ENCODE measurements at places on chromosomes 6 and 20.
A peak's percentile ranks its signal among the peaks of the same experiment; 100 is the strongest.

DNA sequence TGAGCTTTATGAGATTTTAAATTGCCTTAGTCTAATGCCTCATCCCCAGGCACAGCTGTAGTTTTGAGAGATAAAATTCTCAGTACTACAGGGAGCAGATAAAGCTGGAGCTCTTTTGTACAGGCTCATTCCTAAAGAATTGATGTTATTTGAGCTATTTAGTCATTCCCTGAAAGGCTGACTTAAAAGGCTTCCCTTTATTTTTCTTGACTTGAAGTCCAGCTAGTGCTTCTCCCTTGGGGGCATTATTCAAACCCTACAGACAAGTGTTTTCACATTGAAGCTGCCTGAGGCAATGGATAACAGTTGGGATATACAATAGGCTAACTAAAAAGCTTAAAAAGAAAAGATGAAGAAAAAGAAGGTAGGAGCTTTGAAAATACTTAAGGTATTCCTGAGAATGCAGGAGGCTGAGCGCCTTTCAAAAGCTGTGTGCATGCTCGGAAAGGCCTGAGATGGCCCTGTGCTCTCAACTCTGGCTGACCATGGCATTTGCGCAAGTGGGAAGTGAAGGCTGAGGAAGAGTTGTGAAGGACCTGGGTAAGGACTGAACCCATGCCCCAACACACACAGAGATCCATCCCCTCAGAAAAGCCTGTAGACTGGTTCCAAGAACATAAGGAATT, 315.1 kb downstream of the SMOC2 start:
- no peak for DNase-seq

GRCh38 chr20:15889061-15889460, 684.2 kb downstream of the KIF16B start:
- no peak for DNase-seq

GRCh38 chr6:139686308-139686707, 311.9 kb upstream of the CITED2 start:
- DNase-seq: peak; percentile 47

- no peak for DNase-seq
Observed at GRCh38 chr6:142764311-142764710, 180.7 kb downstream of the HIVEP2 start.

DNA sequence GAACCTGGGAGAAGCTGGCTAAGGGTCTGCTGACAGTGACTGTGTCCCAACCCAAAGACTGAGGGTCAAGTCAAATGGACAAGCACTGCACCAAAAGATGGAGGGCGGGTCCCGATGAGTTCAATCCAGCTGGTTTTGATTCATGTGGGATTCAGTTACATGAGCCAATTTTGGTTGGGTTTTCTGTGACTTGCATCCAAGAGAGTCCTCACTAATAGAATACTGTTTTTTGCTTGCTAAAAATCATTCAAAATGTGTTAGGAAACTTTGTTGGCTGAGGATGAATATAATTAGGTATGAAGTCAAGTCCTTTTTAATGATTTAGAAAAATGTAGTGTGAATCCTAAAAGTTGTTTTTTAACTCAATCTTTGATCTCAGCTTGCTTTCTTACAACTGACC, 323.8 kb upstream of the NOX3 start:
- DNase-seq: no peak

GRCh38 chr20:40532103-40532502, 156.9 kb downstream of the MAFB start:
- DNase-seq: no peak

GRCh38 chr20:23340524-23340923, 10.1 kb upstream of the NXT1 start:
- peak; percentile 68 for DNase-seq

- DNase-seq: no peak
Observed at GRCh38 chr6:169720207-169720855, 4.0 kb downstream of the PHF10 start.

DNA sequence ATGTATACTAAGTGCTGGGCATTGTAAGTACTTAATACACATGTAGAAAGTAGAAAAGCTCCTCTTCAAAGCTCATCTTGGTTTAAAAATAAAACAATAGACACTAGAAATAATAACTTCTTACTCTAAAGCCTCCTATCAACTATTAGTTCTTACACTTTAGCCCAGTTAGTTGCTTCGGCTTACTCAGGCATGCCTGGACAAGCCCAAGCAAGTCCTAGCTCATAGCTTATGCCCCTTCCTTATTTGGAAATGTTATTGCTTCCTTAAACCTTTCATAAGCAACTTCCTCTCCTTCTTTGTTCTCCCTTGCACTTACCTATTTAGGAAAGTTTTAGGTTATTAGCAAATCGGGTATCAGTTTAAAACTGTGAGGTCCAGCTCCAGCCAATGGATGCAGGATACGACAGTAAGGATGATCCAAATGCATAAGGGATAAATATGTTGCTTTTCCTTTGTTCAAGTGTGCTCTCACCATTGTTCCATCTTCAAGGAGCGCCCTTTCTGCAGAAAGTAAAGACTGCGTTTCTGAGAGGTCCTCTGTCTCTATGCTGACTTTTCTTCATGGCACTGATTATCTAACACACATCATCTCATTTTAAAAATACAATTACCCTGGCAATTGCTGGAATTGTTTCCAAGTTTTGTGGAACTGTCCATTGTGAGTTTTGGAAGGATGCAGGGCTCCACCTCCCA, 12.3 kb downstream of the TMEM30A start:
- DNase-seq: no peak

DNA sequence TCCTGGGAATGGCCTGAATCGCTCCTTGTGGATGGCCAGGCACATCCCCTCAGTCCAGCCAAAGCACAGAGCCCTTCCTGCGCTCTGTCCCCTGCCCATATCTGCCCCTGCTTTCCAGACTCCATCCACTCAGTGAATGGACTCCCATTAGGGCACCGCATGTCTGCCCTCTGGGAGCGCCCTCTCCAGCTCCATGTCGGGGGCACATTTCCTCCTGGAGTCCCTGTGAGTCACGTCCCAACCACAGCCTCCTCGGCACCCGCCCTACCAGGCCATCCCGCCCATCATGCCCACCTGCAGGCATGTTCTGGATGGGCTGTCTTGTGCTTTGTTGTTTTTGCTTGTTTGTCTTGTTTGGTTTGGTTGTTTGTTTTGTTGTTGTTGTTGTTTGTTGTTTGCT, 96.8 kb downstream of the PSMB1 start:
- DNase-seq: no peak

DNA sequence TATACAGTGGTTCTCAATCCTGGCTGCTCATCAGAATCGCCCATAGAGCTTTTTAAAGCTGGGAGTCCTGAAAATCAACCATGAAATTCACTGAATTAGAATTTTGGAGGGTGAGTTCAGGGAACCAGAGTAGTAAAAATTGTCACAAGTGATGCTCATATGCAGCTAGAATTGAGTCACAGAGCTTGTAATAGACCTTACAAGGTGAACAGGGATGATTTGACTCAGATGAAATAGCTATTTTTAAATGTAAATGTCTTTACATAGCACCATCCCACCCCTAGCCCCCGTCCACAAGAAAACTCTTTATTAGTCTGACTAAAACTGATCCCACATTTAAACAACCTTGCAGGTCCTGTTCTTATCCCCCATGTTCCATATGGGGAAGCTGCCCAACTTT, 531.7 kb downstream of the LMBRD1 start:
- no peak for DNase-seq

DNA sequence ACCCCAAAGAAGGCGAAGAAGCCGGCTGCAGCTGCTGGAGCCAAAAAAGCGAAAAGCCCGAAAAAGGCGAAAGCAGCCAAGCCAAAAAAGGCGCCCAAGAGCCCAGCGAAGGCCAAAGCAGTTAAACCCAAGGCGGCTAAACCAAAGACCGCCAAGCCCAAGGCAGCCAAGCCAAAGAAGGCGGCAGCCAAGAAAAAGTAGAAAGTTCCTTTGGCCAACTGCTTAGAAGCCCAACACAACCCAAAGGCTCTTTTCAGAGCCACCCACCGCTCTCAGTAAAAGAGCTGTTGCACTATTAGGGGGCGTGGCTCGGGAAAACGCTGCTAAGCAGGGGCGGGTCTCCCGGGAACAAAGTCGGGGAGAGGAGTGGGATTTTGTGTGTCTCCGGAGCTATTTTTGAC, 69.6 kb downstream of the HFE start:
- DNase-seq: no peak

- DNase-seq: no peak
Observed at GRCh38 chr6:26475823-26476729, 18.3 kb downstream of the BTN2A1 start.

- no peak for DNase-seq
Observed at GRCh38 chr6:111591901-111592461, 13.7 kb downstream of the TRAF3IP2 start.

GRCh38 chr6:28606424-28607391, 81.0 kb downstream of the GPX5 start:
- DNase-seq: peak; percentile 59

GRCh38 chr20:5864428-5864827, 85.9 kb downstream of the TRMT6 start:
- no peak for DNase-seq

All from HuH-7 (cell line).